ENCODE measurements at places on chromosomes 13 and 19.
A peak's percentile ranks its signal among the peaks of the same experiment; 100 is the strongest.

GRCh38 chr19:40232479-40232878 is 6.0 kb upstream of the CCNP start:
- DNase-seq, result no peak

DNA sequence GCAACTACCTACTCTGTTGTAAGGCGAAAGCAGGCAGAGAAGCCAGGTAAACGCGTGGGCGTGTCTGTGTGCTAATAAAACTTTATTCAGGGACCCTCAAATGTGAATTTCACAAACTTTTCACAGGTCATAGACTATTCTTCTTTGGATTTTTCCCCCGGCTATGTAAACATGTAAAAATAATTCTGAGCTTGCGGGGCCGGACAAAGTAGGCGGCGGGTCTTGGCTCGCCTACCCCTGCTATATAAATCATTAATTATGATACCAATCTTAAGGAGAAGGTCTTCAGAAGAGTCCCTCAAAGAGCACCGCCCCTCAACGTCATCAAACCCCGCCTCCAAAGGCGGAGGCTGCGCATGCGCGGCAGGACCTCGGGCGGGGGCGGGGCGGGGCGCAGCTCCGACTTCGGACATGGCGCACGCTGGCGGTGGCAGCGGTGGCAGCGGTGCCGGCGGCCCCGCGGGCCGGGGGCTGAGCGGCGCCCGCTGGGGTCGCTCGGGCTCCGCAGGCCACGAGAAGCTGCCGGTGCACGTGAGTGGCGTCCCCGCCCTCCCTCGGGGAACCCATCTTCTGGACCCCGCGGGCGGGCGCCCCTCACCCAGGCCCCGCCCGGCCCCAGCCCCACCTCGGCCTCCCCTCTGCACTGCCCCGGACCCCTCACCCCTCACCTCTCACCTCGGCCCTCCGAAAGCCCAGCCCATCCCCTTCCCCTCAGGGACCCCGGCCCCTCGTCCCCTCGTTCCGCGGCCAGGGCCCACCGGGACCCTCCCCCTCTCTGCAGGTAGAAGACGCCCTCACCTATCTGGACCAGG is at the start of gene SIN3B:
Gene SIN3B, plus strand, starts transcription at position 389 of the 812 bp plus-strand sequence. Its CDS starts 23 bp downstream, at position 412.
- peak; percentile 88 for DNase-seq

DNA sequence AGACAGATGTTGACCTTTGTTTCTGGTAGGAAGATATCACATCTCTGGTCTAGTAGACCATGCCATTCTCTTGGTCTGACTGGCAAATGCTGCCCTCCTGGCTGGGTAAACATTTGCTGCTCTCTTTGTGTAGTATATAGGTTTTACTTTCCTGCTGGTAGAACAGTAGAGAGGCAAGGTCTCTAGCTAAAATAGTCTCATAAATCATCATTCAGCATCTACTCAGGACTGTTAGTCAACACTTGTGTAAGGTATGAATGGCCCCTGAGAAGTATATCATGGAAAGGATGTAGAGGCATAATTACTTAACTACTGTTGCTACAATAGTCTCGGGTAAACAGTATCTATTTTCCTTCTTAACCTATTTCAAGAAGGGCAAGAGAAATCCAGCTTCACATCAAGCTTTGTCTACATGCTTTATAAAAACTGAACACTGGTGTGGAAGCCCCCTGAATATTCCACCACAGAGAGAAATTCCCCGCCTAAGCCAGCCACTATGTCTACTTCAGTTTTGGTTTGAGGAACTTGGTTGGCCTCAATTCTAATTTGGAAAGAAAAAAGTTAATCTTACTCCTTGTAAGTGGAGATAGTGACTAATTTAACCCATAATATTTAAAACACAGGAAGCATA is 18.4 kb upstream of the MYCBP2 start:
- DNase-seq, result no peak

- no peak for DNase-seq
These were observed 3.8 kb downstream of the GADD45GIP1 start for GRCh38 chr19:12953138-12953798.

DNA sequence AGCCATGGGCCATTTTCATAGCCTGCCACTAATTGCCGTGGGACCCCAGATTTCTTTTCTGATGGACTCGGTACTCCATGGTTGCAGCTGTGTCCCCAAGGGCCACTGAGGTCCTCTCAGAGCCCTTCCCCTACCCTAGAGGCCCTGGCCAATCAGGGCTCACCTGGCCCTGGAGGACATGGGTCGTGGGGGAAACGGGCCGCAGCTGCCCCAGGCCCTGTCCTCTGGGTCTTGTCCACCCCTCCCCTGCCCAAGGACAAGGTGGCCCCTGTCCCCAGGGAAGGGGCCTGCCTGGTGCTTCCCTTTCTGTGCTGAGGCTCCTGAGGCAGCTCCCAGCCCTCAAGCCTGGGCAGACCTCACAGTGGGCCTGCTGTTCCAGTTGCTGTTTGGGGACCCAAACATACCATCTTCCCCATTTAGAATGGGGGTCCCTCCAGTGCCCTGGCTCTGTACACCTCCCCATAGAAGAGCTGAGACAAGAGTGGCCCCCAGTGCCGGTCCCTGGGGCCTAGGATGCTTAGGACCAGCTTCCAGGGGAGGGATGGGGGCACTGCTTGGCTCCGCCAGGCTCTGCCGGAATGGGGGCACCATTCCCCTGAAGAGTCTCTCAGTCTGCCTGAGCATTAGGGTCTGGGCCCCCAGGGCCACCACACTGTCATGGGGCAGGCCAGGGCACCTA is 3.2 kb downstream of the RAB11B start:
- DNase-seq, result no peak

DNA sequence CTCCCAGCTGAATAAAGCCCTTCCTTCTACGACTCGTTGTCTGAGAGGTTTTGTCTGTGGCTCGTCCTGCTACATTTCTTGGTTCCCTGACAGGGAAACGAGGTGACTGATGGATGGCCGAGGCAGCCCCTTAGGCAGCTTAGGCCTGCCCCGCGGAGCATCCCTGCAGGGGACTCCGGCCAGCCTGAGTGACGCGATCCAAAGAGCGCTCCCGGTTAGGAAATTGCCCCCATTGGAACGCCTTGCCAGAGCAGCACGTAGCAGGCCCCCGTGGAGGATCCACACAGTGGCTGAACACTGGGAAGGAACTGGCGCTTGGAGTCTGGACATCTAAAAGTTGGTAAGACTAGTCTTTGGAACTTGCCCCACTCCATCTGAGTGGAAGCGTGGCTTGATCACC is 296.8 kb upstream of the SGCG start:
- no peak for DNase-seq

All from EH (cell line).